ENCODE measurements at places on chromosomes 2 and 18.
A peak's percentile ranks its signal among the peaks of the same experiment; 100 is the strongest.

DNA sequence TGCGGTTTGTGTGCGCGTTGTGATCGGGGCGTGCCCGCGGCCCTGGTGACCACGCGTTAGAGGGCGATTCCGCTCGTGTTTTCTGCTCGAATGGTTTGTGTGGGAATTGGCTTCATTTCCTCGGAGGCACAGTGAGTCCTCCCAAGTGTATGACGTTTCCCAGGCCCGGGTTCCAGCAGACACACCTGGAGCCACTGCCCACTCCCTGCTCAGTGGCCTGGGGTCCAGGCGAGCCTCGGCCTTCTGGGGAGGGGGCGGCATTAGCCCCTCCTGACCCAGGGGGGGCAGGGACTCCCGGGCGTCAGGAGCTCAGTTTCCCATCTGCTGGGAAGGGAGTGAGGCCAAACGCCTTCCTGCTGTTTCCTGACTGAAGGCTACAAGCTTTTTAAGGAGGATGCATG, 92.1 kb downstream of the NFATC1 start:
- DNase-seq = no peak

GRCh38 chr2:226726546-226726945, 73.1 kb downstream of the IRS1 start:
- DNase-seq = no peak

DNA sequence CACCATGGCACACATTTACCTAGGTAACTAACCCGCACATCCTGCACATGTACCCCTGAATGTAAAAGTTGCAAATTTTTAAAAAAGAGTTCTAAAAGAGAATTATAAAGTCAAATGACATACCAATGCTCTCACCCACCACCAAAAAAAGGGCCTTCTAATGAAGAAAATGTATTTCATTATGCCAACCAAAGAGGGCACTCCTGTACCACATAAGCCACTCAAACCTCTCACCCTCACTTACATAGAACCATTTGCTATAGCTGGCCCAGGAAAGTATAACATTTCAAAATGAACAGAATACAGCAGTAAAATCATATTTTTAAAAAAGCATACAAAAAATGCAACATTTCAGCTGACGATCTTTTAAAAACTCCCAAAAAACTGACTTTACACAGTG, 241.5 kb upstream of the PKDCC start:
- no peak for DNase-seq

GRCh38 chr2:207617011-207617671, 8.1 kb downstream of the METTL21A start:
- no peak for DNase-seq

DNA sequence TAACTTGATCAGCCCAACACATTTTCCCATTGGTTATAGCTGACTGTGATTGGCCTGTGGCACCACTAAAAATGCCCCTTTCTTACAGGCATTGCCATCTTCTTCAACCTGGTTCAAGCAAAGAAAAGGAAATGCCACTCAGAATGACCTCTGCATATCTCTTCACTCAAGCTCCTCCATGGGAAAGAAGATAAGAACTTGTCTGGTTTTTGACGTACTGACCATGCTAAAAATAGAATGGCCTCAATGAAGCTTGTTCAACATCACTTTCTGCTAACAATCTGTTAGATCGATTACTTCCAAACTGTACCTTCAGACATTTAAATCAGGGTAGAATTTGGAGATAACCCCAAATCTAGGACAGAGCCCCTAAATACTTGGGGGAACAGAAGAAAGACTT, 109.5 kb downstream of the CABYR start:
- DNase-seq = no peak

GRCh38 chr2:75500633-75501032, 60.1 kb downstream of the EVA1A start:
- no peak for DNase-seq

DNA sequence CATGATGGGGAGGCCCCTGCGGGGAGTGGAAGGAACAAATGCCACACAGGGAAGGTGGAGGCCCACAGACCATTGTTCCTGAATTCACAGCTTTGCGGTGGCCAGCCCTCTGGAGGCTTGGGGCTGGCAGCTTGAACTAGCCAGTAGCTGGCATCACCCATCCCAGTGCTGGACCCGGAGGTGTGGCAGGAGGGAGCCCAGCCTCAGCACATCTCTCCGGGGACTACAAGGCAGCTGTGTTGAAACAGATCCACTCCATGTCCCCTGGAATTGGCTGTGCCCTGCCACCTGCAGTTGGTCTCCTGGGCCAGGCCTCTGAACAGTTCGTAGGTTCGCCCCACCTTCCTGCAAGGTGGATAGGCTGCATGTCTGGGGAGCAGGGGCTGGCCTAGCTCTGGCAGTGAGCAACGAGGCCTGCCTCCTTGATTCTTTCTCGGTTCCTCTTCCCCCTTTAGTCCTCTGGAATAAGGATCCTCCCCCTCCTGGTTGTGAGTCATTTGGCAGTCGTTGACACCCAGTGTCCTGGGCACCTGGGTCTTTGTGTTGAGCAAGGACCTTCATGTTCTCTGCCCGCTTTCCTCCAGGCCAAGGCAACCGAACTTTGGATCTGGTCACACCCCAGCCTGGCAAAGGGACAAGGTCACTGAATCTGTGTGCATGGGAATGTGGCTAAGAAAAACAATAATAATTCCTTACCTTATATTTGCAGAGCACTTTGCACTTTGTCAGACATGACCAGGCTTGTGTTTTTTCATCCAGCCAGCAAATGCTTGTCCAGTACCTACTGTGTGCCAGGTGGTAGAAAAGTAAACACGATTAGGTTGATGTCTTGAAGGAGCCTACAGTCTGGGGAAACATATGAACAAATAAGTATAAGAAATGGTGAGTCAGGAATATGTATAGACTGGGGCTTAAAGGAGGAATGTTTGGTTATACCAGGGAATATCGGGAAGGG, 55.0 kb upstream of the MCFD2 start:
- no peak for DNase-seq

GRCh38 chr2:28165087-28165635, 227.5 kb upstream of the FOSL2 start:
- DNase-seq = no peak

DNA sequence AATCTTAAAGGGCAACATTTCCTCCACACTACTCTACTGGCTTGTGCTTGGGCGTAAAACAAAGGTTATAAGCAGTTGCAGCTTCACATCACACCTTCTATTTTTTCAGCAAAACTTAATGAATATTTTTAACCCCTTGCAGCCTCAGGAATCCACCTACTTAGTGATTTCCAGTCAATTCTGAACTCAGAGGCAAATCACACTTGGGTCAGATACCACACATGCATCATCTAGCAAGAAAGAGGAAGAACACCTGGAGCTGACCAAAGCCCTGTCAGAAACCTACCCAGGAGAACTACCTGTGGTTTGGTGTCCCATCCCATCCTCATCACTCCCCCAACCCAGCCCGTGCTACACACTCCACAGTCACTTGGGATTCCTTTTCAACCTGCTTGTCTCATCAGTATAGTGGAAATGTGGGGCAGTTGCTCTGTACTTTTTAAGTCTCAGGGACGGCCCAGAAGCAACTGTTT, 25.5 kb downstream of the PIAS2 start:
- DNase-seq = no peak

GRCh38 chr2:224781400-224781799, 65.2 kb upstream of the CCDC195 start:
- DNase-seq = no peak

- DNase-seq = no peak
These were observed 670.1 kb upstream of the SOX11 start for GRCh38 chr2:5022061-5022460.

GRCh38 chr2:219684721-219685689, 57.6 kb downstream of the SLC4A3 start:
- peak; percentile 14 for DNase-seq

GRCh38 chr2:205138735-205139134, 543.6 kb upstream of the NRP2 start:
- DNase-seq = no peak

DNA sequence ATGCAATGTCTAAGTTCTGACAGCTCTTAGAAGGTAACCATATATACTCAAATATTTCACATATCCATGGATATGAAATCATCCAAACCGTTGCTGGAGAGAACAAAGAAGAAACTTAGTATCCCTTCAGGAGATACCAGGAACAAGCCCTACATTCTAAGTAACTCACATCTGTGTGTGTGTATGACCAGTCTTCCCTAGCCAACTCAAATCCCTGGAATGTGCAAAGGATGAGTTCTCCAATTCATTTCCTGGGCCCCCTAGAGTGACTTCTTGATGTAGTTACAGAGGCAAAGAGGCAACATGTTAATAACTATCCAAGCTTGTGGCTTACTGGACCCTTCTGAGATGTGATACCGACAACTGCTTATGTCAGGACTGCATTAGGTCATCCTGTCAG, 20.1 kb downstream of the TPGS2 start:
- DNase-seq = no peak

DNA sequence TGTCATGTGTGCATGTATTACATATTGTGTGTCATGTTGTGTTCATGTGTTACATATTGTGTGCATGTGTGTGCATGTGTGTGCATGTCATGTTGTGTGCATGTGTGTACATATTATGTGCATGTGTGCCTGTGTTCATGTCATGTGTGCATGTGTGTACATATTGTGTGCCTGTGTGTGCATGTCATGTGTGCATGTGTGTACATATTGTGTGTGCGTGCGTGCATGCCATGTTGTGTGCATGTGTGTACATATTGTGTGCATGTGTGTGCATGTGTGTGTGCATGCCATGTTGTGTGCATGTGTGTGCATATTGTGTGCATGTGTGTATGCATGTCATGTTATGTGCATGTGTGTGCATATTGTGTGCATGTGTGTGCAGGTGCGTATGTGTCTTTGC, 267.1 kb downstream of the EIPR1 start:
- no peak for DNase-seq

GRCh38 chr2:46487667-46488335, 8.4 kb downstream of the TMEM247 start:
- no peak for DNase-seq

DNA sequence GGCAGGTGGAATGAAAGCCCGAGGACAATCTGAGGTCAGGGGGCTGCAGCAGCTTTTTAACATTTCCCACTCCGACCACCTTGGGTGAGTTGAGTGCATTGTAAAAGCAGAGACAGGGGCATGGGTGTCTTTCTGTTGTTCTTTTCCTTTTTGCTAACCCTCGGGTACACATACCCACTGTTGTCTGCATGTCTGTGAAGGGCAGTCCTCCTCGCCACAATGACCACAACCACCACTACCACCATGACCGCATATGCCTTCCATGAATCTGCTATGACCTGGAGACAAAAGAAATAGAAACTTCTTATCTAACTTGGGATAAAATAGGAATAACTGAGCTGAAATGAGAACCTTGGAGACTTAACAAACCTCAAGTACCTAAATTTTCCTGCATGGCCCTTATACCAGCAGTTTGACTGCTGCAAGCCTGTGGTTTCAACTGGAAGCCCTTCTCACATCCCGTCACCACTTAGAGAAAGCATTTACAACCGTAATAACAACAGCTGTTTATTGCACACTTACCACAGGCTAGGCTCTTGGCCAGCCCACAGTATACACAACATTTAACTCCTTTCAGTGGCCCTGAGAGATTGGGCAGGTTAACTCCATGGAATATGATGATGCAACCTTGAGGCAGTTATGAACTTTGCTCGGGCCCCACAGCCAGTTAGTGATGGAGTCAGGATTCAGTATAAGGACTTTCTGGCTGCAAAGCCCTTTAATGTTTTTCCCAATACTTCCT, 80.3 kb downstream of the GYPC start:
- no peak for DNase-seq

- no peak for DNase-seq
These were observed 72.8 kb upstream of the LDLRAD4 start for GRCh38 chr18:13145636-13146190.

DNA sequence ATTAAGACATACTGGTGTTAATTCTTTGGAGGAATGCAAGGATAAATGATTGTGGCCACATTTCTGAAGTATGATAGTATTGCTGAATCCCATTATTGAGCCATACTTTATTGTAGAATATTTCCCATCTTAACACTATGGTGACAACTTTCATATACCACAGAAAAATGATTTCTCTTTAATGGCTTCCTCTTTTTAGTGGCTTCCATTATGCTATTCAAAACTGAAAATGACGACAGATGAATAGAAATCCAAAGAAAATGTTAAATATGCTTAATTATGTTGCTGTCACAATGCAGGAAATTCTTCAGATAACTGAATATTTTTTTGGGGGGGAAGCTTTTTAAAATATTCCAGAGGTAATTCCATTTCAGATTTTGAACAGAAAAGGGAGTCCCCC, 88.9 kb upstream of the TMEM200C start:
- DNase-seq = no peak

GRCh38 chr18:67682516-67682915, 166.0 kb upstream of the DSEL start:
- DNase-seq = no peak

GRCh38 chr18:44882163-44882868, 201.6 kb downstream of the SETBP1 start:
- no peak for DNase-seq

DNA sequence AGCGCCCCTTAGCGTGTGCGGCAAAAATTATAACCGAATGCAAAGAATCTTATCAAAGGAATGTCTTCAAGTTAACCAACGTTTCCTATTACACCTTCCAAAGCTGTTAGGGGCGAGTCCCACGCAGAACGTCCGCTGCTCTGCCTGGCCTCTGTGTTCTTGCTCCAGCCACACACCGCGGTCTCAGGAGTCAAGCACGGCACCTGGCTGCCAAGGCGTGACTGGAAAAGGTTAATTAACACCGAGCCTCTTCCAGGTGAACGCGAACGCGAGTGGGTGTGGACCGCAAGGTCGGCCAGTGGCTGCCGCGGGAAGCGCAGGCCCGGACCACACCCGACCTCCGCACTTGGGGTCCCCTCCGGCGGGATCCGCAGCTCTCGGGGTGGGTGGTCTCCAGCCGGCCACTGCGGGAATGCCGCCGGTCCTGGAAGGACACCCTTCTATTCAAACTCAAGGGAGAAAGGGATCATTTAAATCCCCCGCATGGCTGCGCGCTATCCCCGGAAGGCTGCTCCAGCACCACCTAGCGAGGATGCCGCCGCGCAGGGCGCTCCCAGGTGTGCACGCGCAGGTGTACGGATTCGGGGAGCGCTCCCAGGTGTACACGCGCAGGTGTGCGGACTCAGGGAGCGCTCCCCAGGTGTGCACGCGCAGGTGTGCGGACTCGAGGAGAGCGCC, 830 bp downstream of the CYB5A start:
- no peak for DNase-seq

- no peak for DNase-seq
These were observed 201.7 kb upstream of the STON1 start for GRCh38 chr2:48328159-48328809.

GRCh38 chr18:63832470-63832869, 55.0 kb upstream of the SERPINB2 start:
- no peak for DNase-seq

GRCh38 chr2:55585451-55586080, 31.9 kb downstream of the PPP4R3B start:
- no peak for DNase-seq
